ENCODE measurements at places on chromosomes 3 and 15.

GRCh38 chr3:196273655-196274054 is 13.9 kb downstream of the PCYT1A start:
- DNase-seq, result no peak

GRCh38 chr15:82680200-82681102 is 29.2 kb downstream of the AP3B2 start:
- peak; percentile 58 for DNase-seq

- DNase-seq, result no peak
Observed at GRCh38 chr3:128917291-128917690, 37.9 kb downstream of the ACAD9 start.

GRCh38 chr15:31202953-31203352 is 101.4 kb upstream of the TRPM1 start:
- DNase-seq, result no peak

- DNase-seq, result no peak
Observed at GRCh38 chr15:98888820-98889479, 118.6 kb downstream of the PGPEP1L start.

DNA sequence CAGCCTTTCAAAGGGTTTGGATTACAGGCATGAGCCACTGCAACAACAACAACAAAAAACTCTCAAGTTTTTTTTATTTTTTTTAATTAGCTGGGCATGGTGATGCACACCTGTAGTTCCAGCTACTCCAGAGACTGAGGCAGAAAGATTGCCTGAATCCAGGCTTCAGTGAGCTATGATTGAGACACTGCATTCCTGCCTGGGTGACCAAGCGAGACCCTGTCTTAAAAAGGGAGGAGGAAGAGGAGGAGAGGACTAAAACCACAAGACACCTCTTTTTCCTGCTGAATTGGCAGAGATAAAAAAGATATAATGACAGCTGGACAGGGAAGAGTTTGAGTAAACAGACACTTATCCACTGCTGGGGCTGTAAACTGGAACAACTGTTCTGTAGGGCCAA is 22.7 kb upstream of the CHRNB4 start:
- no peak for DNase-seq

GRCh38 chr3:60053526-60054265 is 1003.9 kb upstream of the CFAP20DC start:
- DNase-seq, result no peak

- DNase-seq, result no peak
Observed at GRCh38 chr3:178075344-178075743, 460.9 kb upstream of the KCNMB2 start.

GRCh38 chr3:134605556-134605955 is 45.3 kb downstream of the KY start:
- DNase-seq, result no peak

GRCh38 chr15:38545179-38545578 is 19.4 kb downstream of the RASGRP1 start:
- DNase-seq, result no peak

- no peak for DNase-seq
Observed at GRCh38 chr15:44591326-44591725, 54.4 kb downstream of the EIF3J start.
